GM12892 (cell line): ENCODE measurements at places on chromosomes 3 and 15.

DNA sequence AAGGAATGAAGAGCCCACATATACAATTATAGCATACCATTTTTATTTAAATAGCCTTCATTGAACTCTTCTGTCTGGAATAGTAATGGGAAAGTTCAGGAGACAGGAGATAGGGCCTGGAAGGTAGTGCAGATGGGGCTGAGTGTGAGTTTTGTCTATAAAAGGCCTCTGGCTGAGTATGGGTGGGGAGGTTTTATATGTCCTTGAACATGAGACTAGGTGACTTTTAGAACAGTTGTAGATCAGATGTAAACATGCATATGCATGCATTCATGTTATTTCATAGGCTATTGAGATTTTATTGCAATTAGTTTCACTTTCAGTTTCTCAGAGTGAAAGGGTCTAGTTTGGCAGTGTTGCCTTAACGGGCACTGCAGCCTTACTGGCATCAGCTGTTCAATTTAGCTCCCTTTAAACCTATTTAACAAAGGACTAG, 27.1 kb downstream of the CGGBP1 start:
- no peak for DNase-seq

DNA sequence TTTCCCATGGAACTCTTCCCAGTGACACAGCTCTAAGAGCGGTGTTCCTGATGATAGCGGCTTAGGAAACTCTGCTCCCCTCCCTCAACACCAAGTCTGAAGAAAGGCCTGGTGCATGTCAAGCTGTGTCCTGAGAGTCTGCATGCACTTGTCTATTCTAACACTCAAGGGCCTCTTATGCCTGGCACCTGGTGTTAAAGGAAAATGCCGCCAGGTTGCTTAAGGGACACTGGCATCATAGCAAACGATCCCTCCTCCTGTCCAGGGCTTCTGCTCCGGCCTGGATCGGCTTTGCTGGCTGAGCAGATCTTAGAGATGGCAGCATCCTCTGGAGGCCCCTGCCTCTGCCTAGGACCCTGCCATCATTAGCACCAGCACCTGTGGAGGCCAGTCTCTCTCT, 121.7 kb downstream of the MEGF11 start:
- DNase-seq, result no peak

DNA sequence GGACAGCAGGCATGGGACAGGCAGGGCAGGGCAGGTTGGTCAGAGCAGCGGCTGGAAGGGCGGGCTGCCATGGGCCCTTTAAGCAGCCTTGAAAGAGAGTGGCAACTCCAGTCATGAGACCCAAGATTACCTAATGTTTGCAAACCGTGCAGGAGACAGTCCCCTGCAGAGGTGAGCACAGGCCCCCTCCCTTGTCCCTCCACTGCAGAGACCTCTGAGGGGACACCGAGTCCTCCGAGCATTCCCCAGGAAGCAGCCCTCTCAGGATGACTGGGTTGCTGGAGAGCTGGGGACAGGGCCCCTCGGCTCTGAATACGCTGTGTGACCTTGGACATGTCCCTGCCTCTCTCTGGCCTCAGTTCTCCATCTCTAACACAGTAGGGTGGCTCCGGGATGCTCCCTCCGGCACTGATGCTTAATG, 81.4 kb downstream of the IQSEC1 start:
- DNase-seq, result no peak

GRCh38 chr15:41775651-41776050, 1.4 kb downstream of the MAPKBP1 start:
- no peak for DNase-seq

DNA sequence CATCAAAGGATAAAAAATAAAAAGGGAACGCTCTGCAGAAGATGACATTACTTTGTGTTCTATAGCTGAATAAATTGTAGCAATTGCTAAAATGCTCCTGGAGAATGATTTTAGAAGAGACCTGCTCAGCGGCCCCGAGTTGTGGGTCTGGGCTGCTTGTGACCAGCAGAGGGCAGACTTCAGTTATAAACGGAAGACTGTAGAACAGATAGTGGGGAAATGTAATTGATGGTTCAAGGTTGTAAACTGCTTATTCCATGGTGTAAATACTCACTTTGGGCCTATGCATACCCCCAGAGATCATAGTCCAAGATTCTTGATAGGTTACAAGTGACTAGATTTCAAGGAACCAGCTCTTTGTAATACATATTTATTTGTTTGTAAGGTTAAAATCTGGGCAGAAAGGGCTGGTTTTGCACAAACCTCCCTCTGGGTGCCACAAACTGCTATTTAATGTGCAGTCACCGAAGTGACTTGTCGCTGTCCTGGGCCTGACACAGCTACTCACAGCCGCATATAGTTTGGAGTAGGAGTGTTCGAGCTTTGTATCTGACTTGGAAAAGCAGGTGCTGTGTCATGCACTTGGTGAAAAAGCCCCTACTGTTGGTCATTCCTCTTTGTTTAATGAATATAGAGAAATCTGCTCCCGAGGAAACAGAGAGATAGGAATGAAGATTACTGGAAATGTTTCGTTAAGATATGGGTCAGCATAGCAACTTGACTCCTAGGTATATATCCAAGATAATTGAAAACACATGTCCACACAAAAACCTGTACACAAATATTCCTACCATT, 34.7 kb upstream of the NDUFB4 start:
- DNase-seq, result no peak

DNA sequence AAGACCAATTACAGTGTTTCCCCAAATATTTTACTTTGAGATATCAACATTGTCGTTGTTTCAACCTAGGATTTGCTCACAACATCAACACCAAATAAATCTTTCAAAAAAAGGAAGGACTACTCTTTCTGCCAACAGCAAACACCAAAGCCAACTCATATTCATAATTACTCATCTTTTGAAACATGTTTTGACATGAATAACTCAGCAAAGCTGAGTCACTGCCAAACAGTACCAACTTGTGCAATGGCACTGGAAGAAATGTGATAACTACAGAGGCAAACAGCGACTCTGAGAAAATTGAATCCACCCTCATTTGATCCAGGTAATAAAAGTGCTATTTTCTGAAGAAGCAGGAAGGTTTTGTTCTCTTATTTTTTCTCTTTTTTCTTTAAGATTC, 67.2 kb downstream of the PEX5L start:
- no peak for DNase-seq

DNA sequence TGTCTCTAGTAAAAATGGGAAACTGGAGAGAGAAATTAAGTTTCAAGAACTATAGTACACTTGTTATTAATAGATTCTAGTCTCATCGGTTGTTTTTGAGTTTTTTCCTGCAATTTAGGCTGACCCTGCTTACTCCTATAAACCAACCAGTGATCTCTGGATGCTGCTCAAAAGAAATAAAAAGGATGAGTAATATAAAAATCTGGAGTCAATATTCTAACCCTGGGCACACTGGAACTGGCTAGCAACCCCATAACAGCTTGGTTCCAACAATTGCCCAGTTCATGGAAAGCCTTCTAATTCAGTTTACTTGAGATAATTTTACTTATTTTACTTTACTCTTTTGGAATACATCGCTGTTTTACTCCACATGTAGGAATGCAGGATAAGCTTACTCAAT, 211.6 kb downstream of the GBE1 start:
- DNase-seq, result no peak

GRCh38 chr3:32217339-32217738, 21.1 kb upstream of the CMTM8 start:
- no peak for DNase-seq

GRCh38 chr3:64226730-64227129, 1.5 kb upstream of the PRICKLE2 start:
- no peak for DNase-seq

GRCh38 chr3:141368062-141368924, at the start of gene ZBTB38:
Gene ZBTB38 (plus strand): TSS chr3:141368504. CDS start chr3:141442389, 73,885 bp downstream.
- DNase-seq, result peak; percentile 40

DNA sequence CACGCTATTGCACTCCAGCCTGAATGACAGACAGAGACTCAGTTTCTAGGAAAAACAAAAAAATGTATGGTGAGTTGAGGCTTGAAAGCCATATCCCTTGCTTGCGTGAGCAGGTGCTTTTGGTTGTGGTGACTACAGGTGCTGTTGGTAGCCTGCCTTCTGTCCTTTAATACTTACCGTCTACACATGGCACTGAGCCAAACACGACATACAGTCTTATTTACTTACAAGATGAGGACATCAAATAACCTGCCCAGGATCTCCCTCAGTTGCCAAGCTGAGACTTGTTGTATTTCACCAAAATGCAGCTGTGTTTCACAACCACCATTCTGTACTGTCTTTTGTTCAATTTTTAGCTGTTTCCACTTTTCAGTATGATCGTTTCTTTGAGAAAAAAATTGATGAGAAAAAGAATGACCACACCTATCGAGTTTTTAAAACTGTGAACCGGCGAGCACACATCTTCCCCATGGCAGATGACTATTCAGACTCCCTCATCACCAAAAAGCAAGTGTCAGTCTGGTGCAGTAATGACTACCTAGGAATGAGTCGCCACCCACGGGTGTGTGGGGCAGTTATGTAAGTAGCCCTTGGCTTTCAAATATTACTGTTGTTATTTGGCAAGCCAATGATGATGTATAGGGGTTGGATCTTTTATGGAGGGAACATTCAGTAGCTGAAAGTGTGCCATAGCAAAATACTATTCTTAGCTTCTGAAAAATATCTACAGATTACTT, 6.5 kb downstream of the ALAS1 start:
- no peak for DNase-seq

DNA sequence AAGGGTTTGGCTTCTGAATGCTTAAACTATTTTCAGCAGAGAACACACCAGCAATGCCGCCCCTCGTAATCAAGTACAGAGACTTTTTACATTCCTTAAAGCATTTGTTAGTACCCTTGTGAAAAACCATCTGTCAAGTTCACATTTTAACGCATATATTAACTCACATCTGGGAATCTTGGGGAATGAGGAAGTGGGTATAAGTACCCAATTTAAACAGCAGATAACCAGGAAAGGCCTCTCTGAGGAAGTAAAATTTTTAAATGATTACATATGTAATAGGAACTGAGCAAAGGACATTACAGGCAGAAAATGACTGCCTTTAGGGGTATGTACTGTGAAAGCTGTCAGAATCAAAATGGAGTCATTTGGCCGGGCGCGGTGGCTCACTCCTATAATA, 12.8 kb upstream of the CFAP44 start:
- DNase-seq, result no peak

GRCh38 chr3:113663324-113663750, 33.1 kb downstream of the USF3 start:
- DNase-seq, result no peak

- peak; percentile 27 for DNase-seq
These were observed 514 bp downstream of the MBNL1 start for GRCh38 chr3:152269056-152269830.

DNA sequence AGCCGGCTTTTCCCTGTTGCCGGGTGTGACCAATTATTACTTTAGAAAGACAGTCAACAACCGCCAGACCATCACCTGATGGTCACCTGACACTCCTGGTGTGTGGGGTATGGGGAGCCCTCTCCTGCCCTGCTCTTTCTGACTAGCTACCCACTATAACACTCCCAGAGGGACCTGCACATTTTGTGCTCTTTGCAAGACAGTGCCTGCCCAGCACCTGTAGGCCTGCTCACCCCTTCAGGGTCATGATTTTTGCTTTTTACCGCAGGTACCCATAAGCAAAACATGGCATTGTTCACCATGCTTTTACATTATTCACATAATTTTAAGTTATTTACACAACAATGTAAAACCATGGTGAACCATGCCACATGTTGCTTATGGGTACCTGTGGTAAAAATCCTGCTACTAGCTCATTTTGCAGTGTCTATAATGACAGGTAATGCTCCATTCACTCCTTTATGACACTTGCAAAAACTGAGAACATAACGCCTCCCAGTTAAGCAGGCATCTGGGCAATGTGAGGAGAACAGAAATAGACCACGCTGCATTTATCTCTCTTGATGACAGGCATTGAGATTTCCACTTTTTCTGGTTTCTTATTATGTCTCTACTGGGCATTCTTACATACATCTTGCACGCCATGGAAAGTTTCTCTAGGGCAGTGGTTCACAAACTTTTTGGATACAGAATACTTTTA, 9.9 kb downstream of the CCRL2 start:
- DNase-seq, result no peak

GRCh38 chr3:190058521-190059241, 62.0 kb downstream of the P3H2 start:
- DNase-seq, result no peak

DNA sequence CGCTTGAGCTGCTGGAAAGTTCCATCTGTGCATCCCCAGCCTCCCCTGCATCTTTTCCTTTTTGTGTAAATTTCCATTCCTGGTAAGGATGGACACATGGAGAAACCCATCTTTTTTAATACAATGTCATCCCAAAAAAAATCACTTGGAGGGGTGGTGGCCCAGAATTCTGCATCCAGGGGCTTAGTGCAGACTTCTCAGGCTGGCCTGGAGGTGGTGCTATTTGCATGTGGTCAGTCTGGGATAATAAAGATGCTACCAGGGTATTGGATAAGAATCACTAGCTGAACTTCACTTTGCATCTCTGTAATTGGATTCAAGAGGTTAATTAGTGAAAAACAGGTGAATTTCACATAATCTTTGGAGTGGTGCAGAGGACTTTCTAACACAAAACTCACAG, 1.8 kb upstream of the ZSCAN2 start:
- no peak for DNase-seq

- DNase-seq, result no peak
These were observed 20.1 kb upstream of the GOLGA6L2 start for GRCh38 chr15:23467110-23467600.

DNA sequence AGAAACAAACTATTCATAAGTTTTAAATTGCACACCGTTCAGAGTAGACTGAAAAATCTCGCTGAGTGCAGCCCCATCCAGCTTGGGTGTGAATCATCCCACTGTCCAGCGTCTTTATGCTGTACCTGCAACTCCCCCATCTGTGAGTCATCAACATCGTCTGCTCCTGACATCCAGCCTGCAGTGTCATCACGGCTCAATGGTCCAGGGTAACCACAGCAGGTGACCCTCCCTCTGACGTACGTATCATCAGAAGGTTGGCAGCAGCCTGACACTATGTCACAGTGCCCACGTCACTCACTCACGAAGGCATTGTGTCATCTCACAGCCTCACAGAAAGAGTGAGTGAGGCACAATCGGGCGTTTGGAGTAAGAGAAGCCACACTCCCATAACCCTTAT, 65.2 kb downstream of the TPRA1 start:
- no peak for DNase-seq

DNA sequence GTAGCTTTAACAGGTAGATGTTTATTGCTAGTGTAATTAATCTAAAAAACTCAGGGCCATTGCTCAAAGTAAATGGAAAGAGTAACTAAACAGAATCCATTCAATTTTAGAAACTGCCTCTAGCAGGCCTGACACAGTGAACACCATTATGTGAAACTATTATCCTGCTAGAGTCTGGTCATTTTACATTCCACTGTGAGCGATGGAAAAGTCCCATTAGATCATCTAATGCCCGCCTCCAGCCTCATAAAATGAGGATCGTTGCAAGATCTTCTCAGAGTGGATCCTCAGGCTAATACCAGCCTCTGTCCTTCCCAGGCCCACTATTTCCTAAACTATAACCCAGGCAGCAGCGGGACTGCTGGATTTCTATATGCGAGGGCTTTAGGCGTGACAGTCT, 107.7 kb downstream of the WDR76 start:
- no peak for DNase-seq

DNA sequence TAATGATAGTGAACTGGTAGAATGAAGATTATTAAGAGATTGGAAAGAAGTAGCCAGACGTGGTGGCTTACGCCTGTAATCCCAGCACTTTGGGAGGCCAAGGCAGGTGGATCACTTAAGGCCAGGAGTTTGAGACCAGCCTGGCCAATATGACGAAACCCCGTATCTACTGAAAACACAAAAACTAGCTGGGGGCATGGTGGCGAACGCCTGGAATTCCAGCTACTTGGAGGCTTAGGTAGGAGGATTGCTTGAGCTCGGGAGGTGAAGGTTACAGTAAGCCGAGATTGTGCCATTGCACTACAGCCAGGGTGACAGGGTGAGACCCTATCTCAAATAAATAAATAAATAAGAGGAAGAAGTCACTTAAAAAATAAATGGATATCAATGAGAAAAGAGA, 14.0 kb downstream of the USP8 start:
- no peak for DNase-seq
